ENCODE measurements at places on chromosomes 12 and 14.

GRCh38 chr12:8832500-8832899, 10.1 kb downstream of the A2ML1 start:
- no peak for DNase-seq

DNA sequence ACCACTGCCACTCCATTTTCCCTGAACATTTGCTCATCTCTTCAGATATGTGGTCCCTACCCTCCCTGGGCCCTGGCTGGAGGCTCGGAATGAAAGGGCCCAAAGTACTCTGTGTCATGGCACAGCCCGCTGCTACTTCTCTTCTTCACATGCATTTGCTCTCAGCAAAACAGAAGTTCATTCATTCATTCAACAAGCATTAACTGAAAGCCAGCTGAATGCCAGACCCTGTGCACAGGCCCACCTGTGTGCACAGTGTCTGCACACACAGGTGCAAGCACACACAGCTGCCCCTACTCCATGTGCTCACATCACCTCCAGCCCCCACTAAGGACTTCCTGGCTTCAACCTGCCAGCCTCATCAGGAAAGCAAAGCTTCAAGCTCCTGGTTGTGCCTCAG, 7.8 kb downstream of the WNT1 start:
- no peak for DNase-seq

- no peak for DNase-seq
Measured at GRCh38 chr12:422526-422925, 21.1 kb downstream of the CCDC77 start.

- DNase-seq = no peak
Measured at GRCh38 chr12:8780389-8780788, 42.0 kb upstream of the A2ML1 start.

GRCh38 chr14:30996892-30997659, 28.4 kb upstream of the AP4S1 start:
- no peak for DNase-seq

GRCh38 chr12:2642896-2643425, 151.8 kb upstream of the FKBP4 start:
- DNase-seq = peak; percentile 30

DNA sequence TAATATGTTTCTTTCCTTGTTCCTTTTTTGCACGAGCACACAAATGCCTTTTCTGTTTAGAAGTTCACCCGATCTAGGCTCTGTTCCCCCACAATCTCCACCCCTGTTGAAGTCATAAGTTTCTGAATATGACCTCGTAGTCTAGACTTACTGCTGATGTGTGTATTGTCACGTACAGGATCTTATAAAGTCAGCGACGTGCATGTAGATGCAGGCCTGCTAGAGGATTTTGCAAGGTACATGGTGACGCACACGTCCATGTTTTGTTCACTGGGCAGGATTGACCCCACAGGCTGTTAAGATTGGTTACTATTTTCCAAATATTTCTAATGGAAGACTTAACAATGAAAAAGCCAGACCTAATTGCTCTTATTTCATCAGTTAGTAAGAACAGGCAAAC, 46.2 kb upstream of the CCDC91 start:
- DNase-seq = no peak

GRCh38 chr14:94702629-94703028, 67.3 kb downstream of the GSC start:
- no peak for DNase-seq

DNA sequence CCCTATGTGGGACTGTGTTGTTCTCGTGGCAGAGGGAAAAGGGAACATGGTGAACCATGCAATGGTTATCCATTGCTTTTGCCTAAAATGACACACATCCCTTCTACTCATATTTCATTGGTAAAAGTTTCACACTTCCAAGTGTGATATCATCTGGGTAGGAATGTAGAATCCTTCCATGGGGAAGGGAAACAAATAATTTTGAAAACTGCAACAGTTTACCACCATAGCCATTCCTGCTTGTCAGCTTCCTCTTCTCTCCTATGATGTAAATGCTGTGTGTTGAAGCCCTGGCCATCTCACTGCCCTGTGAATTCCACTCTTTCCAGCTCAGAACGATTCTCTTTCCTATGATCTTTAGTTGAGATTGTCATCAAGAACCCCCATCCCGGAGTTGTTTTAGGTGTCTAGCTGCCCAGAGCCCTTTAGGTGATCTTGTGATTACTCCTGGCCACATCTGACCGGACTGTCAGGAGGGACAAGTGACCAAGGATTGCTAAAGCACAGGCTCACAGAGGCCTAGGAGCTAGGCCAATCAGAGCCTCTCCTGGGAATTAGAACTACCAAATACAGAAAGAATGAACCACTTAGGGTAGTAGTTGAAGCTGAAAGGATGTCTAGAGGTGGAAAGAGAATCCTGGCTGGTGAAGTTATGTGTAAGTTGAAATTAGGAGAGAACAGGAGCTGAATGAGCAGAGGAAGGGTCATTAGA, 84.6 kb downstream of the VCPKMT start:
- DNase-seq = no peak

DNA sequence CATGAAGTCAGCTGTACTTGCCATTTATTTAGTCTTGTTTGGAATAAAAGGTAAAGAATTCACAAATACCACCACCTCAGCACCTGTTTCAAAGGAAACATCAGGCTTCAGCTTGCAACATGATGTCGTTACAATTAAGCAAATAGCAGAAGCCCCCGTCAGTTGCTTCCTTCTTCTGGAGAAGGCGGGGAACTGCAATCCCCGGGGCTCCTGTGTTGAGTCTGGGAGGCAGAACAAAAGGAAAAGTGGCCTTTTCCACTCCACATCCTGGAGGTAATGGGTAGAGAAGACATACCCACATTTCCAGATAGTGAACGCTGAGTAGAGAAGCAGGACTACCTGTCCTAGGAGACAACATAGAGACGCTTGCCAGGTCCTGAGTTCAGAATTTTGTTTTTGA, 92.8 kb downstream of the DNAH10 start:
- DNase-seq = no peak

DNA sequence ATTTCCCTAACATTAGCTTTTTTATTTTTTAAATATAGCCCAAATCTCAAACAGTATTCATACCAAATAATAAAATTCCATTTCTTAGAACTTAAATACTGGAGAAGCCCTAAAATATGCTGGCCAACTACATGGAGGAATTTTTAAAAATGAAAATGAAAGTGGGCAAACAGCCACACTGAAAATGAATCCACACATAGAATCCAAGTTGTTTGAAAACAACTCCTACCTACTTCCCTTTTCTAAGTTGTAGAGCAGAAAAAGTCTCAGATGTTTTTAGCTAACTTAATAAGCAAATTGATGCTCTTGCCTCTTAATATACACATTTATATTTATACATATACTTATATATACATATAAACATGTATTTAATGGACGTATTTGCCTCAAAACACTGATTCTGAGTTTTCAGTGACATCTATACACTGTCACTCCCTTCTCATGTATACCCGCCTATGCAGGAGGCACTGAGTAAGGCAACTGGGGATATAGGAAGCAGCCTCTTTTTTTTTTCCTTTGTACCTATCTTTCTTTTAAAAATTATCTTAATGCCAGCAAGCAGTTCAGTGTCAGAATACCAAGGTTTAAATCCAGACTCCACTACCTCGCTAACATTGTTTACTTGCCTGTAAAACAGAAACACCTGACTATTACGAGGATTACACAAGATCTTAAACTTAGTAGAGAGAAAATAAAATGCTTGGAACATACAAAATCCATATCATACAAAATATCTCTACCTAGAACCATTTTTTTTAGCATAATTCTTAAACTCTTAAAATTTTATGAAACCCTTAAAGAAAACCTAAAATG, 13.3 kb downstream of the DICER1 start:
- DNase-seq = no peak

DNA sequence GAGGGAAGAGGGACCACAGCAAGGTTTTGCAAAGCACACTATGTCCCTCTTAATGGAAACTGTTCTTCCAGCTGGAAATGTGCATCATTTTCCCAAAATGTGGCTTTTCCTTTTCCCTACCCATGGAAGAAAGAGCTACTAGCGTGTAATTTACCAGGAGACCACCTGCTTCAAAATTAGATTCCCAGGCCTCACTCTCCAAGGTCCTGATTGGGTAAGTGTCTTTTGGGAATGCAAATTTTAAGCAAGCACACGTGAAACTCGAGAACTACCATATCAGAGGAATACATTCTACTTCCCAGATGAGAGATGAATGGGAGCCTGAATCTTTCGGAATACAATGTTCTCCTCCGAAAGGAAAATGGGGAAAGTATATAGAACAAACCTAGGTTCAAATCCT, 201.6 kb upstream of the NOS1 start:
- no peak for DNase-seq

GRCh38 chr14:39038542-39038941, 64.5 kb downstream of the SEC23A start:
- DNase-seq = no peak

- DNase-seq = no peak
Measured at GRCh38 chr12:94769047-94769420, 118.7 kb upstream of the TMCC3 start.

GRCh38 chr14:39419272-39419671, 13.0 kb downstream of the FBXO33 start:
- no peak for DNase-seq

DNA sequence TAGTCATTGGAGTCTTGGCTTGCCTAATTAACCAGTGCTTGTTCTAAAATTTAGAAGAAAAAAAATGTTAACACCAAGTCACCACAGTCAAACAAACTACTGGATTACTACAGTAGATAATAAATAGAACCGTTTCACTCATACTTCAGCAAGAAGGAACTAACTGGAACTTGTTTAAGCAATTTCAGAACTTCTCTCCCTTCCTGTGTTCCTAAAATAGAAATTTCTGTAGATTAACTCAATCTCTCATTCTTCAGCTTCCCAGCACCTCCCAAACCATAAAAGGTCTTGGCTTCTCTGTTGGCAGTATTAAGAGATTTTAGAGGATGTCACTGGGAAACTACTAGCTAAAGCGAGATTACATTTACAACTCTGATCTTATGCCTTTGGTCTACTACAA, 18.6 kb downstream of the GNS start:
- no peak for DNase-seq

DNA sequence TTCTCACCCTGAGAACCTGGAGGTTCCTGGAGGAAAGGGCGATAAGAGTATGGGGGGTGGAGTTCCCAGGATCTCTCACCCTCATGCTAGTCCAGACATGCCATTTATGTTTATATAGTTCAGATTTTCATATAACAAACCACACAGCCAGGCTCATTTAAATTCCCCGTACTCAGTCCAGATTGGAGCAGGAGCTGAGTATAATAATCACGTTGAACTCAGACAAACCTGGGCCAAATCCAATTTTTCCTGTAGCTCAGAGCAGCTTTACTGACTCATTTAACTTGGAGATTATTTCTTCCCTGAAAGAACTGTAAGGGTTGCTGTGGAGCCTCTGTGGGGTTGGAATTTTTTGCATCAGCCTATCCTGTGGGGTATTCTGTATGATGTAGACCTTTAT, 660.8 kb downstream of the TMEM121 start:
- no peak for DNase-seq

- DNase-seq = no peak
Measured at GRCh38 chr12:102026728-102027127, 35.1 kb downstream of the WASHC3 start.

- DNase-seq = no peak
Measured at GRCh38 chr14:66490143-66491111, 4.3 kb downstream of the CCDC196 start.

DNA sequence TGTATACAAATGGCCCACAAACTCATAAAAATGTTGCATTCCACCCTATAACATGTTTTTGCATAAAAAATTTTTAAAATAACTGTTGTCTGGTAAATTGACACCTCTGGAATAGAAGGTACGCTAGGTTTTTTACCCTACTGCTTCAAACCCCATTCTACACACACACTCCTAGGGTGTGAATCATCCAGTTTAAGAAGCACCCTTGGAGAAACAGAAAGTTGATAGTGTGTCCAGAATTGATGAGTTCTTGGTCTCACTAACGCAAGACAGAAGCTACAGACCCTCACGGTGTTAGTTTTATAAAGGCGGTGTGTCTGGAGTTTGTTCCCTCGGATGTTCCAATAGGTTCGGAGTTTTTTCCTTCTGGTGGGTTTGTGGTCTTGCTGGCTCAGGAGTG, 158.5 kb downstream of the KLRB1 start:
- DNase-seq = no peak

DNA sequence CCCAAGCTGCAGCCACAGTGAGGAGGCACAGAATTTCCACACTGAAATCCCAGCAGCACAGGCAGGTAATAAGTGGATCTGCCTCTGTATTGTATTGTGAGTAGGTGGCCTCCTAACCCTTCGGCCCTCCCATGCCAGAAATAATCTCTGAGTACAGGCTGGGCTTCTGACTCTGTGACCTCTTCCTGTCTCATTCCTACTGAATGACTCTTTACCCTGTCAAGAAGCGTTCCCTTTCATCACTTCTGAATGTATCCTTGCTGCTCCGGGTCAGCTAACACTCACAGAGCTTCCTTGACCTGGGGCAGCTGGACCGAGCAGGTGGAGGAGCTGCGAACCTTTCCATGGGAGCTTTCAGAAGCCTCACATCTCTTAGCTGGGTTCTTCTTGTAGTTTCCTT, 119.6 kb downstream of the SLC8A3 start:
- DNase-seq = no peak

GRCh38 chr14:52153939-52154338, 85.1 kb upstream of the NID2 start:
- DNase-seq = no peak

DNA sequence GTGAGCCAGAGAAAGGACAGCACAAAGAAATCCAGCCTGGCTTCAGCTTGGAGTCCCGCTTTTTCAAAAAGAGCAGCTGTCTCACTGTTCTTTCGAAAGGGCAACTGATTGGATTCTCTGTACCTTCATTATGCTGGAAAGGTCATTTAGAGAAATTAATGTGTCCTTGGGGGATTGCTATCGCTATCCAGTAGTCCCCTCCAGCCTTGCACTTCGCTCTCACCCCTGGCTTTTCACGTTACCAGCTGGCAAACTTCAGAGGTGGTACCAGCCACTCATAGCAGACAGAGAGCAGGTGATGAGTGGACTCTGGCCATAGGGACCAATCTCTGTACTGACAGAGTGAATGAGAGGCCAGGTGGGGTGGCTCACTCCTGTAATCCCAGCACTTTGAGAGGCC, 11.8 kb upstream of the NUAK1 start:
- no peak for DNase-seq

GRCh38 chr14:46988312-46988711, 336.7 kb upstream of the RPL10L start:
- no peak for DNase-seq

Data from breast epithelium (tissue), 4 donors.